Lower lobe of right lung (tissue), 2 donors: ENCODE measurements at places on chromosomes 5 and 9.

GRCh38 chr5:83470526-83471404 is 779 bp upstream of the VCAN start:
- DNase-seq: no peak

GRCh38 chr5:386432-387341 is 56.3 kb upstream of the EXOC3 start:
- DNase-seq: no peak

- no peak for DNase-seq
These were observed 287.1 kb downstream of the SLIT3 start for GRCh38 chr5:169013846-169014245.

- DNase-seq: no peak
These were observed 253.3 kb downstream of the MRPS30 start for GRCh38 chr5:45062044-45062443.
